CD8-positive, alpha-beta memory T cell (primary cell): ENCODE measurements at places on chromosomes 1 and 21. TPM values are rescaled to one million over a fixed set of nuclear protein-coding genes. Genes with fewer than 3 reads are reported as not detected.
A peak's percentile ranks its signal among the peaks of the same experiment; 100 is the strongest.

Gene FCAMR
- not detected for total RNA-seq

DNA sequence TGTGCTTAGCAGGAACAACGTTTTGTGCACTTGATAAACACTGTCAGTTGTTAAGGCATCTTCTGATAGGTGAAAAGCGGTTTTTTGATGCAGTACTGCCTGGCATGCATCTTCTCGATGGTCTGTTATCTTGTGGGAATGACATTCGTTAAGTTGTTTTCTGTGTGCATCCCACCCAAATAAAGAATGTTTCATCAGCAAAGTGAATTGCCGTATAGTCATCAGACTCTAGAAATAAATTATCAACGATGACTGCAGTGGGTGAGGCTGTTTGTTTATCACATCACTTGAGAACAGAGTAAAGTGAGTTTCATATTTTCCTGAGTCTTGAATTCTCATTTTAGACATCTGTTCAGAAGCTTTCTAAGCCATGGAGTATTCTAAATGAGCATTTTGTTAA is 34.1 kb downstream of the NFIA start:
- H3K27me3 ChIP-seq, result no peaks in the 10 kb centered on the region
- H3K36me3 ChIP-seq, result no peaks in the 10 kb centered on the region
- H3K4me1 ChIP-seq, result no peaks in the 10 kb centered on the region
- H3K4me3 ChIP-seq, result no peak overlapping the region
- H3K27ac ChIP-seq, result peak overlapping the region; percentile 22

Gene F3
- total RNA-seq, result 0.16 TPM

- no peak overlapping the region for H3K27ac ChIP-seq
- H3K4me3 ChIP-seq, result no peak overlapping the region
- no peaks in the 10 kb centered on the region for H3K4me1 ChIP-seq
- DNase-seq, result no peak
- H3K27me3 ChIP-seq, result no peaks in the 10 kb centered on the region
Observed at GRCh38 chr1:183702813-183703198, 49.7 kb upstream of the APOBEC4 start.

GRCh38 chr1:71014178-71014579 is 33.4 kb downstream of the PTGER3 start:
- no peak overlapping the region for H3K4me3 ChIP-seq
- peaks cover under 1% of the 10 kb centered on the region for H3K27me3 ChIP-seq
- no peak for DNase-seq
- no peaks in the 10 kb centered on the region for H3K36me3 ChIP-seq

GRCh38 chr1:175520186-175520585 is 223.2 kb downstream of the TNR start:
- H3K4me3 ChIP-seq, result no peak overlapping the region
- no peaks in the 10 kb centered on the region for H3K4me1 ChIP-seq
- no peaks in the 10 kb centered on the region for H3K27me3 ChIP-seq
- H3K36me3 ChIP-seq, result no peaks in the 10 kb centered on the region
- DNase-seq, result no peak

GRCh38 chr1:226066415-226067078 is 4.0 kb downstream of the H3-3A start:
- H3K4me3 ChIP-seq, result peak overlapping the region; percentile 22
- H3K4me1 ChIP-seq, result peaks cover 55% of the 10 kb centered on the region
- no peak for DNase-seq
- no peaks in the 10 kb centered on the region for H3K27me3 ChIP-seq
- no peak overlapping the region for H3K27ac ChIP-seq

- H3K27me3 ChIP-seq, result no peaks in the 10 kb centered on the region
- DNase-seq, result peak; percentile 71
- no peaks in the 10 kb centered on the region for H3K36me3 ChIP-seq
- peak overlapping the region; percentile 11 for H3K4me3 ChIP-seq
- H3K4me1 ChIP-seq, result peaks cover 84% of the 10 kb centered on the region
- peak overlapping the region; percentile 52 for H3K27ac ChIP-seq
Observed at GRCh38 chr1:113783254-113784103, 24.2 kb upstream of the PHTF1 start.

GRCh38 chr1:19341201-19342061 is 29.3 kb downstream of the SLC66A1 start:
- peak; percentile 60 for DNase-seq
- H3K4me3 ChIP-seq, result no peak overlapping the region
- no peaks in the 10 kb centered on the region for H3K4me1 ChIP-seq
- H3K27me3 ChIP-seq, result no peaks in the 10 kb centered on the region
- H3K36me3 ChIP-seq, result peaks cover 43% of the 10 kb centered on the region
- H3K27ac ChIP-seq, result no peak overlapping the region

Gene PLPPR5
- total RNA-seq, result not detected

- no peak overlapping the region for H3K4me3 ChIP-seq
- no peaks in the 10 kb centered on the region for H3K36me3 ChIP-seq
- no peak for DNase-seq
Observed at GRCh38 chr1:64895500-64895899, 70.8 kb downstream of the JAK1 start.

- no peaks in the 10 kb centered on the region for H3K4me1 ChIP-seq
- H3K27me3 ChIP-seq, result no peaks in the 10 kb centered on the region
- H3K27ac ChIP-seq, result no peak overlapping the region
- no peak overlapping the region for H3K4me3 ChIP-seq
- DNase-seq, result no peak
- no peaks in the 10 kb centered on the region for H3K36me3 ChIP-seq
Observed at GRCh38 chr1:11178021-11179015, 10.8 kb upstream of the ANGPTL7 start.

DNA sequence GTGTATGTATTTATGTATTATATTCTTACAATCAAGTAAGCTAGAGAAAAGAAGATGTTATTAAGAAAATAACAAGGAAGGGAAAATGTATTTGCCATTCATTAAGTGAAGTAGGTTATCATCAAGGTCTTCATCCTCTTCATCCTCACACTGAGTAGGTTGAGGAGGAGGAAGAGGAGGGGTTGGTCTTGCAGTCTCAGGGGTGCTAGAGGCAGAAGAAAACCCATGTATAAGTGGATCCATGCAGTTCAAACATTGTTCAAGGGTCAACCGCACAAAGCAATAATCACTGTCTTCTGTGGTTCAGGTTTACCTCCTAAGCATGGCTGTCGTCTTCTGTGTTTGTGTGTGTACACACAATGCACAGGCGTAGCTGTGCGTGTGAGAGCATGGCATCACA is 16.9 kb downstream of the URB2 start:
- H3K36me3 ChIP-seq, result peaks cover 9% of the 10 kb centered on the region
- H3K4me1 ChIP-seq, result no peaks in the 10 kb centered on the region
- no peak for DNase-seq
- no peak overlapping the region for H3K27ac ChIP-seq
- H3K4me3 ChIP-seq, result no peak overlapping the region

- no peaks in the 10 kb centered on the region for H3K4me1 ChIP-seq
- H3K36me3 ChIP-seq, result peaks cover 19% of the 10 kb centered on the region
- H3K27ac ChIP-seq, result no peak overlapping the region
- no peak overlapping the region for H3K4me3 ChIP-seq
- no peaks in the 10 kb centered on the region for H3K27me3 ChIP-seq
Observed at GRCh38 chr1:12296623-12297022, 66.8 kb downstream of the VPS13D start.

- no peak overlapping the region for H3K27ac ChIP-seq
- no peaks in the 10 kb centered on the region for H3K27me3 ChIP-seq
- no peak for DNase-seq
- H3K36me3 ChIP-seq, result no peaks in the 10 kb centered on the region
Observed at GRCh38 chr21:19400223-19400770, 996.7 kb upstream of the TMPRSS15 start.

DNA sequence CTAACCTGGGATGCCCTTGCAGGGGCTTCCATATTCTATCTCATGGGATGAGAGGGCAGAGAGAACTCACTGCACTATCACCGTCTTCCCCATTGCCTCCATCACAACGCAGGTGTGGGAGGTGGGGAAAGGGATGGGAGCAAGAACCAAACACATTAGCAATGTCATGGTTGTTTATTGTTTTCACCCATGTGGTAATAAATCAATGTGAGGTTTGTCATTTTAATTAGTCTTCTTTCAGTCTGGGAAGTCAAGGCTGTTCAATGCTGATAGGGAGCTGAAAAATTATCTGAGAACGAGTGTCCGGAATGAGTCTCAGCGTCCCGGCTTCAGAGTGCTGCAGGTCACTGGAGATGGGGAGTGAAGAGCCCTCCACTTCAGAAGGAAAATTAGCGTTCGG is 268.5 kb downstream of the DUSP10 start:
- no peak overlapping the region for H3K27ac ChIP-seq
- no peaks in the 10 kb centered on the region for H3K36me3 ChIP-seq
- H3K4me3 ChIP-seq, result no peak overlapping the region
- no peak for DNase-seq

DNA sequence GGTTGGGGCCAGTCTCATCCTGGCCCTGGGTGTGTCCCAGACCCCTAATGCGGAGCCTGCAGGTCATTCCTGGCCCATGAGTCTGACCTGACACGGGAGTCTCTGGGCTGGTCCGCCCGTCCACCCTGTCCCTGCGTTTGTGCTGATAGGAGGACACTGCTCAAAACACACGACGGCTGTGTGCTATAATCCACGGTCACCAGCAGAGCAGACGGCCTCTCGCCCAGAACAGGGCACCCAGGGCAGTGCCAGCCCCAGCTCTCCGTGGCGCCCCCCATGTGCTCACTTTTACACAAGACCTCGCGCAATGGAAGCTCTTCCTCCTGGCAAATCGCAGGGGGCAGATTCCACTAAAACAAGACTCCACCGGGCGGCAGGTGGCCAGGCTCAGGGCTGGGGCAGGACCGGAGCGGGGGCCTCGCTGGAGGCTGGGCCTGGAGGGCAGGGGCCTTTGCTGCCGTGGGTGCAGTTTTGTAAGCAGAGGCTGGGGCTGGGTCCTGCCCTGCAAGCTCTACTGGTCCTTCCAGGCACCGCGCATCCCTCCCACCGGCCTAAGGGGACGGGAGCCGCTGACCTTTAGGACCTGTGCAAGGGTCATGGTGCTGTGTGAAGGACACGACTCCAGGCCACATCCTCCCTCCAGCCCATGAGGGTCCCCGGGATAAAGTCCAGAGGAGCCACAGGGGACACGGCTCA is 10.6 kb upstream of the SLC19A1 start:
- no peaks in the 10 kb centered on the region for H3K27me3 ChIP-seq
- peak; percentile 42 for DNase-seq
- H3K4me3 ChIP-seq, result no peak overlapping the region
- H3K4me1 ChIP-seq, result peaks cover 35% of the 10 kb centered on the region
- H3K27ac ChIP-seq, result no peak overlapping the region

GRCh38 chr1:45516036-45516435 is 5.6 kb downstream of the PRDX1 start:
- H3K36me3 ChIP-seq, result peaks cover 44% of the 10 kb centered on the region
- DNase-seq, result no peak
- no peak overlapping the region for H3K4me3 ChIP-seq
- H3K4me1 ChIP-seq, result peaks cover 19% of the 10 kb centered on the region
- H3K27me3 ChIP-seq, result no peaks in the 10 kb centered on the region

Gene TMEM125
- total RNA-seq, result not detected

Gene NENF
- 47.9 TPM for total RNA-seq

- H3K36me3 ChIP-seq, result no peaks in the 10 kb centered on the region
- H3K27me3 ChIP-seq, result no peaks in the 10 kb centered on the region
- H3K4me1 ChIP-seq, result no peaks in the 10 kb centered on the region
- H3K4me3 ChIP-seq, result no peak overlapping the region
- no peak overlapping the region for H3K27ac ChIP-seq
Observed at GRCh38 chr1:247274605-247275256, 18.9 kb downstream of the VN1R5 start.

GRCh38 chr1:36529769-36530260 is 47.1 kb upstream of the CSF3R start:
- no peaks in the 10 kb centered on the region for H3K4me1 ChIP-seq
- H3K27ac ChIP-seq, result no peak overlapping the region
- no peak for DNase-seq
- no peaks in the 10 kb centered on the region for H3K36me3 ChIP-seq

GRCh38 chr21:16624479-16625118 is 888.2 kb upstream of the CXADR start:
- no peak for DNase-seq
- H3K27ac ChIP-seq, result no peak overlapping the region
- H3K36me3 ChIP-seq, result no peaks in the 10 kb centered on the region
- no peaks in the 10 kb centered on the region for H3K27me3 ChIP-seq
- H3K4me3 ChIP-seq, result no peak overlapping the region

DNA sequence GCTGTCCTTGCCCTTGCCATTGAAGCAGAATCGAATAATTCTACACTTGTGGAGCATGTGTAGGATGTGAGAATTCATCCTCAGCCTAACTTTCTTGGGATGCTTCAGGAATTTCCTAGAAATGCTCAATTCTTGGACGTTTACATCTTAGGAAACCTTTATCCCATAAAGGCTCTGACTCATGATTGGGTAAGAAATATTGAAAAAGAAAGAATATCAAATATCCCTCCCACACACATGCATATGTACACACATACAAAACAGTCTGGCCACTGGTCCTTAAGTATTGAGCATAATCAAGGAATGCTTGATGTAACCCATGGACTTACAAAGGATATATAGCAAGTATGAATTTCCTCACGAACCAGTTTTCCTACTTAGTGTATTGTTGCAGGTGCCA is 83.9 kb upstream of the IPO9 start:
- DNase-seq, result no peak
- no peaks in the 10 kb centered on the region for H3K36me3 ChIP-seq
- no peaks in the 10 kb centered on the region for H3K27me3 ChIP-seq
- H3K4me1 ChIP-seq, result no peaks in the 10 kb centered on the region
- H3K4me3 ChIP-seq, result no peak overlapping the region

GRCh38 chr21:46003575-46004007 is 22.0 kb downstream of the COL6A1 start:
- DNase-seq, result no peak
- no peak overlapping the region for H3K4me3 ChIP-seq
- no peaks in the 10 kb centered on the region for H3K4me1 ChIP-seq
- no peak overlapping the region for H3K27ac ChIP-seq
- H3K27me3 ChIP-seq, result no peaks in the 10 kb centered on the region

Gene EPRS1
- 204 TPM for total RNA-seq

DNA sequence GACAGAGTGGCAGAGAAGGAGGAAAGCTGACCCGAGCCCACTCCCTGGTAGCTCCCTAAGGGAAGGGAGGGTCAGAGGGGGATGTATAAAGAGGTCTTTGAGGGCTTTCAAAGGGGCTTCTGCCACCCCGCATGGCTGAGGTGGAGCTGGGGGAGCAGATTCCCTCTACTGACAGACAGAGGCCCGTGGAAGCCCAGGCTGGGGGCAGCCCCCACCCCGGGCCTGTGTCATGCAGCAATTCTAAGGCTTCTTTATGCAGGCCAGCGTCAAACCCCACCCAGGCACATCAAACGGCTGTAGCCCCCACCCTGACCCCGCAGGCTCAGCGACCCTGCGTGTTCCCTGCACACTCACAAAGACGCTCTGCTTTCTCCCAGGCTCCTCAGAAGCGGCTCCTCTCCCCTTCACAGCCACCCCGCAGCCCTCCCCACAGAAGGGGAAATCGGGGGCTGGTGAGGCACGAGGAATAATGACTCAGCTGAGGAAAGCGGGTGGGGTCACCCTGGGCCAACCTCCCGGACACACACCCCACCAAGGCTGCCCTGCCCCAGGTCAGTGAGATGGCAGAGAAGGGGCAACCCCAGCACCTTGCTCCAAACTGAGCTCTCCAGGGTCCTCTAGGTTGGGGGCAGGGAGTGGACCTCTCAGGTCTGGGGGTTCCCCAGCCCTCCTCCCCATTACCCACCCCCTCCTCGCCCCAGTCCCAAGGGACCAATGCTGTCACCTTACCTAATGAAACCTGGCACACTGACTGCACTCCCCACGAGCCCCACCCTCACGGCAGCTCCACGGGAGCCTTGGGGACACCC is 10.8 kb downstream of the SLC45A3 start:
- H3K27ac ChIP-seq, result no peak overlapping the region
- DNase-seq, result no peak
- H3K36me3 ChIP-seq, result no peaks in the 10 kb centered on the region
- H3K27me3 ChIP-seq, result no peaks in the 10 kb centered on the region
- H3K4me3 ChIP-seq, result no peak overlapping the region

Gene GJA8
- total RNA-seq, result not detected
